ENCODE measurements at places on chromosomes 13 and 19.

GRCh38 chr19:4538601-4538954, 1.3 kb downstream of the LRG1 start:
- H3K4me3 ChIP-seq: no peak overlapping the region
- H3K27me3 ChIP-seq: no peaks in the 10 kb centered on the region
- H3K27ac ChIP-seq: no peak overlapping the region

GRCh38 chr19:33297401-33298145, 4.8 kb downstream of the CEBPA start:
- H3K27ac ChIP-seq: no peak overlapping the region
- H3K4me3 ChIP-seq: no peak overlapping the region
- DNase-seq: no peak
- no peaks in the 10 kb centered on the region for H3K36me3 ChIP-seq
- H3K27me3 ChIP-seq: peaks cover 4% of the 10 kb centered on the region
- H3K4me1 ChIP-seq: peaks cover 11% of the 10 kb centered on the region

DNA sequence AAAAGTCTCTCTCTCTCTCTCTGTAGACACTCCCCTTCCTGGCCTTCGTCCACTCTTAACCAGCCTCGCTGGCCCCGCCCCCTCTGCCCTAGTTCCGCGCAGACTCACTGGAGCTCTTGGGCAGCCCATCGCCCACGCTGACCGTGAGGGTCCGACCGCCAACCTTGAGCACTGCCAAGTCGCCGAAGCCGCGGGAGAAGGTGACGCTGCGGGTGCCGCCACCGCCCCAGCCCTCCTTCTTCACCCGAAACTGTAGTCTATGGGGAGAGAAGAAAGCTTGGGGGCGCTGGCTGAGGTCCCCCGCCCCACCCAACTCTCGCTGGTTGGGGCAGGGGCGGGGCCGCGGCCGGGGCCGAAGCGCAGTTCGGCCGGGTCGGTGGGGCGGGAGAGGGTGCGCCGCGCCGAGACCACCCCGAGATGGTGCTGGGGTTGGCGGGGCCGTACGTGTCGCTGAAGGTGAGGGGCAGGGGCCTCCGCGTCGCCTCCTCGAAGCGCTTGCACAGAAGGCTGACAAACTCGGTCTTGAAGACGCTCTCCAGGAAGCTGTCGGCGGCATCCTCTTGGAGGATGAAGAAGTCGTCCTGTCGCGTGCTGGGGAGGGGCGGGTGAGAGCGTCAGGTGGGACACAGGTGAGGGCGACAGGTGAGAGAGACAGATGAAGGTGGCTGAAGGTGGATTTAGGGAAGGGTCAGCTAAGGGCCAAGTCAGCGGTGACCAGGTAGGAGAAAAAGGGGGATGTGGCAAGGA, 12.6 kb upstream of the ZNF414 start:
- H3K36me3 ChIP-seq: no peaks in the 10 kb centered on the region
- no peaks in the 10 kb centered on the region for H3K4me1 ChIP-seq
- H3K27me3 ChIP-seq: no peaks in the 10 kb centered on the region
- H3K27ac ChIP-seq: peak overlapping the region; percentile 74

DNA sequence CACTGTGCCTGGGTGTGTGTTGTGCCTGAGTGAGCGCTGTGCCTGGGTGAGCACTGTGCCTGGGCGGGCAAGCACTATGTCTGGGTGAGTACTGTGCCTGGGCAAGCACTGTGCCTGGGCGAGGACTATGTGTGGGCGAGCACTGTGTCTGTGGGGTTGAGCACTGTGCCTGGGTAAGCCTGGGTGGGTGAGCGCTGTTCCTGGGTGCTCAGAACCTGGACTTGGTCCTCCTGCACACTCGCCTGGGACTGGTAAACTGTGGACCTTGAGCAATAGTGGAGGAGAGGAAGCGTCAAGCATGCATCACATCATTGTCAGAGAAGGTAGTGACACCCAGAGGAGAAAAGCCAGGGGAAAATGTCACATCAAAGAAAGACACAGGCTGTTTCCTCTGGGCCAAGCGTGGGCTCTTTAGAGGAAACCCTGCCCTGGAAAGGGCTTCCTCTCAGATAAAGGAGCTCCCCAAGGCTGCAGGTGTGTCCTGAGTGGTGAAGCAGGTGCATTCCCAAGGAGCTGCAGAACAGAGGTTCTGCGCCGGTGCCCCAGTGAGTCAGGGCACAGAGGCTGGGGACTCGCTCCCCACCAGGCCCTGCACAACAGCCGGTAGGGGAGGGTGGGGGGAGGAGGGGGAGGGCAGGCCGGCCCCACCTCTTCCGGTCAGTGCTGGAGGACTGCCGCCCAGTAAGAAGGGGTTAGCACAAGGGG, 141.2 kb downstream of the TEX29 start:
- no peak overlapping the region for H3K4me3 ChIP-seq
- H3K4me1 ChIP-seq: no peaks in the 10 kb centered on the region
- H3K36me3 ChIP-seq: no peaks in the 10 kb centered on the region
- H3K27me3 ChIP-seq: no peaks in the 10 kb centered on the region
- no peak for DNase-seq
- no peak overlapping the region for H3K27ac ChIP-seq

DNA sequence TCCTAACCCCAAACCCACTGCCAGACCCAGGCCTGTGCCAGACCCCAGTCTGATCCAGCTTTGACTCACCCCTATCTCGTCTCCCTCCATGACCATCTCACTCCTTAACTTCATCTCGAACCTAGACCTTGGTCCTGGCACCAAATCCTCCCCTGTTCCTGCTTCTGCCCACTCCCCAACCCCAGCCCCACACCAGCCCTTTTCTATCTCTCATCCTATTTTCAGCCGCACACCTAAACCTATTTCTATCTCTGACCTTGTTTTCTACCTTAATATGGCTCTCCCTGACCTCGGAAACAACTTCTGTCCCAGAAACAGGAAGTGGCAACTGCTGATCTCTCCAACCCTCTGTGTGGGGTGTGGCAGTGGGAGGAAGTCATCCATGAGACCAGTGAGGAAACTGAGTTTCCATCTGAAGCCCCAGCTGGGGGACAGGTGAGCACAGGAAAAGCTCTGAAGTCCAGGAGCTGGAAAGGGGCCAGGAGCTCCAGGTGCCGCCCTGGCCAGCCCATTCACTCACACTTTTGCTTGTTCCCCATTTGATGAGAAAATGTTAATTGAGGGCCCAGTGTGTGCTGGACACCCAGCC, 13.7 kb downstream of the PTH2 start:
- DNase-seq: no peak
- H3K27ac ChIP-seq: no peak overlapping the region
- H3K36me3 ChIP-seq: no peaks in the 10 kb centered on the region

- H3K27me3 ChIP-seq: no peaks in the 10 kb centered on the region
- DNase-seq: no peak
- H3K36me3 ChIP-seq: no peaks in the 10 kb centered on the region
- H3K27ac ChIP-seq: no peak overlapping the region
- no peak overlapping the region for H3K4me3 ChIP-seq
- no peaks in the 10 kb centered on the region for H3K4me1 ChIP-seq
Measured at GRCh38 chr13:21130116-21130515, 46.2 kb downstream of the SKA3 start.

DNA sequence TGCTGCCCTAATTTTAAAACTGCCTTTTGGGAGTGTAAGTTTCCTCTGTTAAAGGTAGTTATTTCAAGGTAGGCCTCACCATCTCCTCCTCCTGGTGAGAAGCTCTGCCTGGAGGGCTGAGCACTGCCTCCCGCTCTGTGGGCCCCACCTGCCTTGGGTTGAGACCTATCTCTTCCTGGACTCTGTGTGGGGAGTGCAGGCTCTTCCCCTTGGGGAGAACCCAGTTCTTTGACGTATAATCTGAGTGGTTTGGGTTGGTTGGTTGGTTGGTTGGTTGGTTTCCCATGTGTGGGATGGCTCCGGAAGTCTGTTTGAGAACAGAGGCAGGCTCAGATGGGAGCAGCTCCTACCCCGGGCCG, 39.1 kb downstream of the ACTN4 start:
- no peak overlapping the region for H3K4me3 ChIP-seq
- H3K4me1 ChIP-seq: peaks cover 85% of the 10 kb centered on the region

- H3K27ac ChIP-seq: no peak overlapping the region
- DNase-seq: no peak
- no peaks in the 10 kb centered on the region for H3K36me3 ChIP-seq
- no peak overlapping the region for H3K4me3 ChIP-seq
Measured at GRCh38 chr13:97946951-97947588, 6.4 kb upstream of the IPO5 start.

GRCh38 chr13:101429733-101430132, 13.4 kb upstream of the NALCN start:
- no peaks in the 10 kb centered on the region for H3K27me3 ChIP-seq
- H3K27ac ChIP-seq: no peak overlapping the region
- DNase-seq: no peak
- no peaks in the 10 kb centered on the region for H3K36me3 ChIP-seq
- no peak overlapping the region for H3K4me3 ChIP-seq
- H3K4me1 ChIP-seq: no peaks in the 10 kb centered on the region

GRCh38 chr13:113404366-113404722, 40.4 kb upstream of the GRTP1 start:
- no peak overlapping the region for H3K4me3 ChIP-seq
- no peaks in the 10 kb centered on the region for H3K27me3 ChIP-seq
- peaks cover 3% of the 10 kb centered on the region for H3K4me1 ChIP-seq
- peaks cover 17% of the 10 kb centered on the region for H3K36me3 ChIP-seq

DNA sequence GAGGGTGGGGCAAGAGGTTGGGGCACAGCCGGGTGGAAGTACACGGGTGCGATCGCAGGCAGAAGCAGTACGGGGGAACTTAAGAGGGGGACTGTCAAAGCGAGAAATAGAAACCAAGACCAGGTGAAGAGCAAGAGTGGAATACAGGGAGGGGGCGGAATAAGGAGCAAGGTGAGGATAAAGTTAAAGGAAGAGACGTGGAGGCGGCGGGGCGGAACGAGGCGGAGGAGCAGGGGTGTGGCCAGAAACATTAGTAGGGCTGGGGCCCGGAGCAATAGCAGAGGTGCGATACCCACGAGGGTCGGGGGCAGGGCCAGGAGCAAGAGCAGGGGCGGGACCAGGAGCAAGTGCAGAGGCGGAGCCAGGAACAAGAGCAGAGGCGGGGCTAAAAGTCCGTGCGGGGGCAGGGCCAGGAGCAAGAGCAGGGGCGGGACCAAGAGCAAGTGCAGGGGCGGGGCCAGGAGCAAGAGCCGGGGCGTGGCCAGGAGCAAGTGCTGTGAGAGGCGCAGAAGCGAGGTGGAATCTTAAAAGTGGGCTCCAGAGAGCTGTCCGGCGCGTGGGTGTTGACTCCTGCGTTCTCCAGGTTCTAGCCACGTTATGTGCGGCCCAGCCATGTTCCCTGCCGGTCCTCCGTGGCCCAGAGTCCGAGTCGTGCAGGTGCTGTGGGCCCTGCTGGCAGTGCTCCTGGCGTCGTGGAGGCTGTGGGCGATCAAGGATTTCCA, 1.2 kb downstream of the CATSPERG start:
- H3K27ac ChIP-seq: peak overlapping the region; percentile 96
- peak; percentile 98 for DNase-seq
- no peaks in the 10 kb centered on the region for H3K36me3 ChIP-seq
- H3K4me3 ChIP-seq: peak overlapping the region; percentile 70
- H3K27me3 ChIP-seq: no peaks in the 10 kb centered on the region

GRCh38 chr19:41933693-41934426, 5.6 kb upstream of the ERFL start:
- DNase-seq: no peak
- H3K27ac ChIP-seq: no peak overlapping the region
- no peaks in the 10 kb centered on the region for H3K36me3 ChIP-seq
- no peaks in the 10 kb centered on the region for H3K4me1 ChIP-seq

DNA sequence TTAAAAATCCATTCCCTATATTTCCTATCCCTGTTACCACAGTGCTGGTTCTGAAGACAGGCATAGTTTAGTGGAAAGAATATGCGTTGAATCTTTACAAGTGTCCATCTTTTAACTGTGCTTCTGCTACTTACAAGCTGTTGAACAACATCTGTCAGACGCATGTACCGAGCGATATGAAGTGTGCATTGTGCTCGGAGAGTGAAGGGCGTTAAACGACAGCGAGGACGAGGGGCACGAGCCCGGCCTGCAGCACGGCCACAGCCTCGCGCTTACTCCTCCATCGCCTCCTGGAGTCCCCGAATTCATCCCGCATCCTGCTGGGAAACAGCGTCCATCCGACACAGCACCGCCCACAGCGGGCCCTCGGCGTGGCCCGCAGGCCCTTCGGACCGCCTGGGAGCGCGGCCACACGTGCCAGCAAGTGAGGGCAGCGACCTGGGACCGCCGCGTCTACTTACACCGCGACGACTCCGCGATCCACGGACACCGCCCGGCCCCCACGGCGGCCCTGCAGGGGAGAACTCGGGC, 514 bp downstream of the PCID2 start:
- H3K27ac ChIP-seq: peak overlapping the region; percentile 98
- H3K36me3 ChIP-seq: peaks cover 8% of the 10 kb centered on the region
- H3K27me3 ChIP-seq: no peaks in the 10 kb centered on the region
- H3K4me3 ChIP-seq: peak overlapping the region; percentile 99
- peak; percentile 70 for DNase-seq

DNA sequence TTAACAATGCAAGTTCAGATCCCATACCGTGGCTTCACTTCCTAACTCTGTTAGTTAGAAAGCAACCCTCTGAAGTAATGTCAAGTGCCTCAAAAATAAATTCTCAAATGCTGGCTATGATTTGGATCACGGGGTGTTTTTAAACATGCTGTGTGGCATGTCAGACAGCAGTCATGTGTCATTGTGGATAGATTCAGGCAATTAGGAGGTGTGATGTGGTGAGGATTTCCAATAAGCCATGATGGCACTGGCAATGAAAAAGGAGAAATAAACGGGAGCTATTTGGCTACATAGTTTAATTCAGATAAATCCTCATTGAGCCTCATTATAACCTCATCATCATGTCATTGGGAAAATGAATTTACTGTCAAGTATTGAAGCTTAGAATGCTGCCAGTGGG, 130.3 kb downstream of the ATP8A2 start:
- no peaks in the 10 kb centered on the region for H3K27me3 ChIP-seq
- DNase-seq: no peak
- H3K4me1 ChIP-seq: no peaks in the 10 kb centered on the region
- no peak overlapping the region for H3K4me3 ChIP-seq
- H3K36me3 ChIP-seq: no peaks in the 10 kb centered on the region

GRCh38 chr13:91792054-91792453, 393.6 kb downstream of the GPC5 start:
- no peaks in the 10 kb centered on the region for H3K4me1 ChIP-seq
- H3K36me3 ChIP-seq: no peaks in the 10 kb centered on the region
- H3K4me3 ChIP-seq: no peak overlapping the region
- no peak for DNase-seq
- no peaks in the 10 kb centered on the region for H3K27me3 ChIP-seq
- H3K27ac ChIP-seq: no peak overlapping the region

GRCh38 chr13:58869566-58869965, 1238.0 kb downstream of the PCDH17 start:
- H3K36me3 ChIP-seq: no peaks in the 10 kb centered on the region
- H3K4me1 ChIP-seq: no peaks in the 10 kb centered on the region
- no peak for DNase-seq
- H3K27me3 ChIP-seq: no peaks in the 10 kb centered on the region
- H3K27ac ChIP-seq: no peak overlapping the region

GRCh38 chr19:10565028-10565566, 713 bp downstream of the KRI1 start:
- H3K36me3 ChIP-seq: peaks cover 15% of the 10 kb centered on the region
- H3K27ac ChIP-seq: peak overlapping the region; percentile 78
- peak overlapping the region; percentile 61 for H3K4me3 ChIP-seq
- no peak for DNase-seq
- H3K4me1 ChIP-seq: peaks cover 12% of the 10 kb centered on the region
